ENCODE measurements at places on chromosomes 11 and 22. TPM values are rescaled to one million over a fixed set of nuclear protein-coding genes. Genes with fewer than 3 reads are reported as not detected.

The RAB39A gene
- 3.3 TPM for total RNA-seq

The MEI1 gene
- 0.18 TPM for total RNA-seq

The PHLDA2 gene
- 195 TPM for total RNA-seq

The HBG1 gene
- total RNA-seq: 2.3 TPM

The ROBO4 gene
- total RNA-seq: 0.26 TPM

The WNT7B gene
- 52.1 TPM for total RNA-seq

The SLC22A12 gene
- total RNA-seq: not detected

The ZNF408 gene
- total RNA-seq: 19.8 TPM

The DEUP1 gene
- total RNA-seq: not detected

The SCGB1D4 gene
- total RNA-seq: not detected

The RFPL1 gene
- total RNA-seq: not detected

The ZBED4 gene
- total RNA-seq: 17.3 TPM

The TENM4 gene
- total RNA-seq: 0.39 TPM

The PHLDB1 gene
- 97.7 TPM for total RNA-seq

The MYBPC3 gene
- not detected for total RNA-seq

The SWAP70 gene
- 96.0 TPM for total RNA-seq

The MEN1 gene
- total RNA-seq: 54.5 TPM

The CDHR5 gene
- not detected for total RNA-seq

The OR51B2 gene
- not detected for total RNA-seq

The FAM180B gene
- total RNA-seq: not detected

The SLC17A6 gene
- total RNA-seq: not detected

The APOA5 gene
- total RNA-seq: 0.39 TPM

The ACP2 gene
- 28.4 TPM for total RNA-seq

The FAM227A gene
- 2.4 TPM for total RNA-seq

The MCHR1 gene
- not detected for total RNA-seq

The NLRP10 gene
- not detected for total RNA-seq

The C11orf91 gene
- 1.3 TPM for total RNA-seq

The OR5L1 gene
- total RNA-seq: not detected

The XKR3 gene
- total RNA-seq: not detected

The CHRNA10 gene
- 6.8 TPM for total RNA-seq

The RTL10 gene
- 26.7 TPM for total RNA-seq

The TMPRSS13 gene
- not detected for total RNA-seq

The SLC39A13 gene
- 50.2 TPM for total RNA-seq

The NXPE1 gene
- total RNA-seq: not detected

Measured in Panc1 (cell line).